ENCODE measurements at places on chromosomes 11 and 22.

GRCh38 chr11:120188811-120189455 is 21.9 kb upstream of the OAF start:
- DNase-seq = no peak

DNA sequence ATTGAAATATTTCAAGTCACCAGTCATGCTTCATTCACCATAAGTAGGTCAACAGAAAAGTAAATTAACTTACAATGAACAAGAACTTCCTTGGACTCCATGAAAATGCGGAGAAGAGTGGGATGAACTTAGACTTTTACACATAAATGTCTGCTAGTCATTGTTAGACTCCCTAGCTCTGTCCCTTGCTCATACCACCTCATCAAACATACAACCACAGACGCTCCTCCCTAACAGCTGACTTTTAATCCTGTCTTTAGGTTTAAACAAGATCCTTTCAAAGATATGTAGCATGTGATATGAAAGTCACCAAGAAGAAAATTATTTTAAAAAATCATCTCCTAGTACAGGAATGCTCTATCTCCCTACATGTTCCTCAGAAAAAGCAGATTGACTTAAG is 248.1 kb downstream of the DLG2 start:
- DNase-seq = no peak

DNA sequence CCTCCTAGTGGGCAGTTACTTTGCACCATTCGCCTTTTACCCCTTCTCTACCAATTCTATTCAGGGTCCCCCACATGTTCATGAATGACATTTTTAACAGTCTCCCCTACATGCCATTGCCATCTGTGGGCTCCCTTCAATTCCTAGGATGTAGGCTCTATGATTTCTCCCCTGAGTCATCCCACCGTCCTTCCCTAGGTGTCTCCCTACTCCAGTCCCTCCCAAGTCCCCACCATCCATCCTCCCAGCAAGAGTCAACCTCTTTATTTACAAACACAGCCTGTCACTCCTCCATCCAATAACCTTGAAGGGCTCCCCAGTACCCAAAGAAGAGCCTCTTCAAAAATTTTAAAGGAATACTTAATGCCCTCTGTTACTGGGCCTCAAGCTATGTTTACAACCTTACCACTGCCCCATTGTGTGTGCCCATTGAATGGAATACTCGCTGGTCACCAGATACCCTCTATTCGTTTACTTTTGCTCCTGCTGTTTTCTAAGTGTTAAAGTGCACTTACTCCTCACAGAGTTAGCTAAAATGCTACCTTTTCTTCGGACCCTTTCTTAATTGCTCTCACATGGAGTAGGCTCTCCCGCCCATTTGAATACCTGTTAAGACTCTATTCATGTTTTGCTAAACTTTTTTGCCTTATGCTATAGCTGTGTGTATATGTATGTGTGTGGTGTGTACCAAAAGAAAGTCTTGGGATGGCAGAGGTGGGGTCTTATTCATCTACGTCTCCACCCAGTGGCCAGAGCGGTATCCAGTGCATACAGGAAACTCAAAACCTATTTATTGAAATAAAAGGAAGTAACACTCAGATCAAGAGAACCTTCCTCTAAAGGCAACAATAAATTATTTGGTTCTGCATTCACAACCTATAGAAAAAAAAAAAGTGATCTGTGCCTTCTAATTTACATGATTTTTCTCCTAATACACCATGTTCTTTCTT is 235.8 kb upstream of the CCDC90B start:
- peak; percentile 49 for DNase-seq

- DNase-seq = peak; percentile 17
Observed at GRCh38 chr11:108496643-108497256, 1.4 kb downstream of the POGLUT3 start.

DNA sequence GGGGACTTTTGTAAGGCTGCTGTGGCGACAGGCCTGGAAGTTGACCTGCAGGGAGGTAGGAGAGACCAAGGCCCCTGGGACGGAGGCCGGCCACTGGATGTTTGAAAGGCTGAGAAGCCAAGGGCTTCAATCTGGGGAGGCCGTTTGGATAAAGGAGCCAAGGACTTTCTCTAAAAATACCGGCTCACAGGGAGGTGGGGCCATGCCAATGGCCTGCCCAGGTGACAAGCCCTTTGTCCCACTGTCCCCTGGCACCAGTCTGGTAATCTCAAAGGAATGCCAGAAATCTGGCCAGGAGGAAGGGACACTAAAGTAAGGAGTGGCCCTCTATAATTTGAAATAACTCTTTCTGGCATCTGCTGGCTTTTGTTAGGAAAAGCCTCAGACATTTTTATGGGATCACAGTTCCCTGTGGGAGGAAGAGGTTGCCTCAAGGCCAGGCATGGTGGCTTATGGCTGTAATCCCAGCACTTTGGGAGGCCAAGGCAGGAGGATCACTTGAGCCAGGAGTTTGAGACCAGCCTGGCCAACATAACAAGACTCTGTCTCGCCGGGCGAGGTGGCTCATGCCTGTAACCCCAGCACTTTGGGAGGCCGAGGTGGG is 1.9 kb upstream of the CHKA start:
- DNase-seq = no peak

- DNase-seq = no peak
Observed at GRCh38 chr22:48097723-48098122, 1335.3 kb downstream of the TBC1D22A start.

DNA sequence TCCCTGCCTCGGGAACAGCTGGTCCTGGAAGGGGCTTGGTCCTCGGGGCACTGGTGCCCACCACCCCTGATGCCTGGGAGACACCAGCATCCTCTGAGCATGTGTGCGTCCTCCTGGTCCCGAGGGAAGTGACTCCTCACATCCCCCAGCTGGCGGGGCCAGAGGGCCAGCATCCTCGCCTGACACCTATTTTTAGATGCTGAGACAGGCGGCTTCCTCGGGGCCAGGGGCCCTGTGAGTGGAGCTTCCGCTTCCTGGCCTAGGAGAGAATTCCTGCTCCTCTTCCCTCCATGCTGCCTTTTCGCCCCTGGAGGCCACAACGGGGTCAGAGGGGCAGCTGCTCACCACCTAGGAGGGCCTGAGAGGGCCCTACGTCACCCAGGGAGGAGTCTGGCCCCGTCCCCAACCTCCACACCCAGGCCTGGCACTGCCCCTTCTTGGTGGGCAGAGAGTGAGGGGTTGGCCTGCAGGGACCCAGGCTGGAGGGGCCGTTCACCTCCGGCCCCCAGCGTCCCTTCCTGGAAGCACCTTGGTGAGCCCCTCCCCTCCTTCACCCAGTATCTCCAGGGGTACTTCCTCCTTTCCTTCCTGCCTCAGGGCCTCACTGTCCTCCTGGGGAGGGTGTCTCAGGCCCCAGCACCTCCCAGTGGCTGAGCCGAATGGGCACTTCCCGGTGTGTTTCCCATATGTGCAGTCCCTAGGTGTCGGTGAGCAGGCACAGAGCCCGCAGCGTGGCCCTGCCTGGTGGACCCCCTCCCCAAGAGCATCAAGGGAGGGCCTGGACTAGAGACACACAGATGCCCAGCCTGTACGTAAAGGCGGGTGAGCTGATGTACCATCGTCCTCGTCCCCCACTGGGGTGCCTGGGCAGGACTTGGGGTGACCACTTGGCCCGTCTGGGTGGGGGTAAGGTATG is 6.1 kb downstream of the CD81 start:
- DNase-seq = peak; percentile 67

DNA sequence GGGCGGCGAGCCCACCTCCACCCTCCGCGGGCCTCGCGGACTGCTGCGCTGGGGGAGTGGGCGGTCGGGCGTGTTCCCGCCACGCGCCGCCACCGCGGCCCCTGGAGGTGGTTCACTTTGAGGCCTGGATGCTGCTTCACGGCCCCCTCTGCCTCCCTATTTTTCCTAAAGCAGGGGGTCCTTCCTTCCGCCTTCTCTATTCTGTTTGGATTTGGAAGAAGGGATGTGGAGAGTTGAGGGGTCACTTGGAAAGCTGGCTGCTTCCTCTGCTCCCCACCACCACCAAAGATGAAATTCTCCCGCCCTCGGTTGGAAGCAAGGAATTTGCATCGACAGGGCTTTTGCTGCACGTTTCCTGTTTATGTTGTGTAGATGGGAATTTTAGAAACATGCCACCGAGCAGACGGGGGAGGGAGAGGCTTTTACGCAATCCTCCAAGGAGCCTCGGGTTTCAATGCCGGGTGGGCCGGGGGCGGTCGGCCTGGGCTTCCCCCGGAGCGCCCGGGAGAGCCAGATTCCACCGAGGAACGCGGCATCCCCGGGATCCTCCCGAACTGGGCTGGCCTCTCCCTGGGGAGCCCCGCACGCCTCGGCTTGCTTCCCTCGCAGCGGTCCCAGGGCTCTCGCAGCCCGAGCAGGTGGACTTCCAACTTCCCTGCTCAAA is 403 bp upstream of the SBF2 start:
- peak; percentile 75 for DNase-seq

GRCh38 chr11:18225913-18226312 is 10.7 kb downstream of the SAA4 start:
- DNase-seq = no peak

DNA sequence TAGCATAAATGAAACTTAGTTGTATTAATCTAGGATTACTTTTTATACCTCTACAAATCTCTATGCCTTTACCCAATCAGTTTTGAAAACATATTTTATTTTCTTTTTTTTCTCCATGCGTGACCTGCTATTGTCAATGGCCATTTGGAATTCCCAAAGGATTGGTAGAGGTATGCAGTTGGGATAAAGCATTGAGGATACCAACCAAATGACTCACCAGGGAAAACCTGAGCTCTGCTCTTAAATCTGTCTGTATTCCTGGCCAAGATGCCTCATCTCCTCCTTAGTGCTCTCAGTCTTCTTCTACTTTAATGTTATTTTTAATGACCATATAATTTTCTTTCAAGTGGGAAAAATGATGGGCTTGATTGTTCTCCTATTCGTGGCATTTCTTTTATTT is 61.9 kb downstream of the EHF start:
- DNase-seq = peak; percentile 40

GRCh38 chr22:21611210-21611977 is 18.4 kb downstream of the YDJC start:
- no peak for DNase-seq

DNA sequence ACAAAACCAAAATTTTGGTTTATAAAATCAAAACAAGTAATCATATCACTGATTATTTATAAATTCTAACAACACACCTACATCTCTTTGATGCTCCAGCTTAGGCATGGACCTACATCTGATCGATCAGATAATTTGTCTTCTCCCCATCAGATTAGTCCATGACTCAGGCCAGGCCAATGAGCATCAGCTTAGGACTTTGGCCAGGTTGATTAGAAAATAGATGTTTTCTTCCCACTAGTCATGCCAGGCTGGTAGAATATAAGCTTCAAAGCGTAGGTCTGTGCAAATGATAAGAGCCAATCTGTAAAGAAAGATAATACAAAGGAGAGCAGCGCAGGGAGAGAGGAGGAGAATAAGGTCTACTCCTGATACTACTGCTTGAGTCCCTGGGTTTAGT is 1487.9 kb downstream of the FAM181B start:
- no peak for DNase-seq

DNA sequence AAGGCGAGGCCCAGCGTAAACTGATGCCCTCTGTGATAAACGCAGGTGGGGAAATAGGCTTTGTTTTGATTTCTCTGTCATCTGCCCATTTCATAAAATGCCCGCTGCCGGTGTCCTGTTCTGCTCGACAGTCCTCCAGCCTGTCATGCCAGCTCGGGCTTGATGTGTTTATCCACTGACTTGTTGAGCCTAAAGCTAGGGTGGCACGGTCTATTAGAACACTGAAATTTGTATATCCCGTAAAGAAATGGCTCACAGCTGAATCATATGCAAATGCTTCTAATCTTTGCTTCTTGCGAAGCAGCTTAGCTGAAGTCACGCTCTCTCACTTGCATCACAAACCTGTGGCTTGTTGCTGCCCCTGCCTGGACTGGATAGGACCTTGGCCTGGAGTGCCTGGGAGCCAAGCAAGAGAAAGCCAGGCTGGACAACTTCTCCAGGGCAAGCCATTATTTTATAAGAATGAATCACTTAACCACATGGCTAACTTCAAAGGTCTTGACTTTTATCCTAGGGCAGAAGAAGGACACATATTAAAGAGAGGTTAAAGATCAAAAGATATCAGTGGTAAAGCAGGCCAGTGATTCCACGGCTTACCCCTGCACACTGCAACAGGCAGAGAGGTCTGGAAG is 33.1 kb downstream of the EHF start:
- DNase-seq = peak; percentile 95

GRCh38 chr22:22516992-22517391 is 3.1 kb downstream of the ZNF280A start:
- DNase-seq = no peak

DNA sequence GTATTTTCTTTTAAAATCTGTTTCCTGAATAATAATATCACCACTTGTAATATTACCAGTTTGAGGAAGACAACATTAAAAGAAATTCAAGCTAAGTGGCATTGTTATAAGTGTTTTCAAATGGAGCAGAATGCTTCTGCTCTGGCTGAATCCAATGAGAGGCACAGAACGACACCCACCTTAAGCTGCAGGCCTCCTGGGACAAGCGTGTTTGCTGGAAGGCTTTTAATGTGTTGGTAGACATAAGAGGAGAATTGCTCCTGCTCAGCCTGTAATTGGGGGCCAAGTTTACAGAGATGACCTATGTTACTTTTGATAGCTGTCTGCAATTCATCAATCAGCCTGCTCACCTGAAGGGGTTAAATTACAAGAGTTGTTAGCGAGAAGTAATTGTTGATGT is 242.2 kb downstream of the DCDC1 start:
- no peak for DNase-seq
